Stimulated activated CD4-positive, alpha-beta T cell treated with anti-CD3 and anti-CD28 coated beads, Interleukin-4, amount 100 ng/mL, for 1 hour (primary cell): ENCODE measurements at places on chromosomes 6 and 20.
A peak's percentile ranks its signal among the peaks of the same experiment; 100 is the strongest.

DNA sequence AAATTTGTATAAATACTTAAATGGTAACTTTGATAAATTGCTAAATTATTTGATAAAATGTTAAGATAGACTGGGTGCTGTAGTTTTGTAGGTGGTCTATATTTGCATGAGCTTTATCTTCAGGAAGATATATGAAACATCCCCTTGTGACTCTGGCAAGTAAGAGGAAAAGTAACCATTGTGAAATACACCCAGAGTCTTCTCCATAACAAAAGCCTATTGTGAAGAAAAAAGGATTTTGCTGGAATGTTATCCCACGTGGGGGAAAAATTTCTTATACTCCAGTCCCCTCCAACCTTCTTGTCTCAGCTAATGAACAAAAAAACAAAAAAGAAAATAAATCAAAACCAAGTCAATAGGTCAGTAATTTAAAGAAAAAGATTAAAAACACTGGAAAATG lies 600.7 kb downstream of the HDGFL1 start:
- DNase-seq = no peak

DNA sequence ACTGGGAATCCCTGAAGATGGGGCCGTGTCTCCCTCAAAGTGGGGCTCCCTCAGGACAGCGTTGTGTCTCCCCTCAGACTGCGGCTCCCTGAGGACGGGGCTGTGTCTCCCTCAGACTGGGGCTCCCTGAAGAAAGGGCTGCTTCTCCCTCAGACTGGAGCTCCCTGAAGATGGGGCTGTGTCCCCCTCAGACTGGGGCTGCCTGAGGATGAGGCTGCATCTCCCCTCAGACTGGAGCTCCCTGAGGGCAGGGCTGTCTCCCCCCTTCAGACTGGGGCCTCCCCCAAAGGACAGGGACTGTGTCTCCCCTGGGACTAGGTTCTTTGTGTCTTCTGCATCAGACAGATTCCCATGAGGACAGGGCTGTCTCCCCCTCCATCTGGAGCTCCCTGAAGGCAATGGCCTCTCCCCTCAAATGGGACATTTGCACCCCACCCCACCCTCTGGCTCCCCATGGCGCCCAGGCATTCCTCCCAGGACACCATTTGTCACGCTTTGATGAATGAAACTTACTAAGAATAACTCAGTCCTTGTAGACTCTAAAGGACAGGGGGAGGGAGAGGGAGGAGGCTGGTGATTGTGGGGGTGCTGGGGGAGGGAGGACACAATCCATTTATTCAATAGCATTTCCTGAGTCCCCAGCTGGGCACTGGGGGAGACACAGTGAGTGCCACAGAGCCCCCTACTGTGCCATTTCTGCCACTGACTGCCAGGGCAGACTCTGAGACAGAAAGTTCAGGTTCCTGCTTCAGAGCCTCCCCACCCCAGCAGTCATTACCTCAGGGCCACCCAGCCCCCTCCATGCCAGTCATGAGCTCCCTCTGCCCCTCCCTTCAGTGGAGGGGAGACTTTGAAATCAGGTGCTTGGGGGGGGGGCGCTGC lies 122.4 kb downstream of the MRPL14 start:
- no peak for DNase-seq

DNA sequence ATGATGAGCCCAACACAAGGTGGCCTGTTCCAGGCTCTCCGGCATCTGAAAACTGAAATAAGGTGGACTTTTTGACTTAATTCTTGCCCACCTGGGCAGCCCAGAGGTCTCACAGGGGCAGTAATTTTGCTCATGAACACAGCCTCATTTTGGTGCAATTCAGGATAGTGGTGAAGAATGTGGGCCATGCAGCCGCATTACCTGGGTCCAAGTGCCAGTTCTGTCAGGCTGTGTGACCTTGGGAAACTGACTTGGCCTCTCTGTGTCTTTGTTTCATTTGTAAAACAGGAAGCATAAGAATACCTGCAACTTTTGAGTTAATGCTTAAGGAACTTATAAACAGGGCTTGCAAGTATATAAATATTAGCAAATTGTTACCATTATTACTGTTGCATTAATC lies 5.6 kb downstream of the PREX1 start:
- no peak for DNase-seq

DNA sequence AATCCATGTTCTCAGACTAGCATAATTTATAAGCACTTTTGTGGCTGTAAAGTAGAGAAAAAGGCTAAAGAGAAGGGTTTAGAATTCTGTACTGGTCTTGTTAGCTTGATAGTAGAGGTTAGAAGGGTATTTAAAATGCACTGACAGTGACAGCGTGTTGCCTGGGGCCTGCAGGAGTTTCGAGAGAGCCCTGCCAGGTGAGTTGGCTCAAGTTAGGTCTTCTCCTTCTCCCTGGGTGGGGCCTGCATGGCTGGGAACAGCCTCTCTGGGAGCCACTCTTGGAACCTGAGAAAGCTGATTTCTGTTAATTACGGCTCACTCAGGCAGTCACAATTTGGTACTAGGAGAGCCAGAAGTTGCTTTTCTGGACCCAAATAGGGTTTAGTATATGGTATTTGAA lies 103.7 kb downstream of the ARID1B start:
- no peak for DNase-seq

DNA sequence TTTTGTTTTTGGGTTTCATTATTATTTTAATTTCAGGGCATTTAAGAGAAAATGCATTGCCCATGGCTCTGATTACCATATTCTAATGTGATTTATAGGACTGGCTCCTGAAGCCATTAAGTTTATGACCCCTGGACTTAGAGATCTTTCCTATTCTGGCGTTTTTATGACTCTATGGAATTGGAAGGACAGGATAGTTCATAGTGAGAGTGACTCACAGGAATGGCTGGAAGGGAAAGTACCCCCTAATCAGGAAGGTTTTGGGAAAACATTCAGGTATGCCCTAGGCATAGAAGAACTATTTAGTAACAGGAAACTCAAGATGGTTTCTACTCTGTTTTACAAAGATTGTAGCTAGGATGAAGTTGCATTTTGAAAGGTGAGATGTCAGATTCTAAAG lies 108.6 kb upstream of the SLC2A12 start:
- DNase-seq = no peak

DNA sequence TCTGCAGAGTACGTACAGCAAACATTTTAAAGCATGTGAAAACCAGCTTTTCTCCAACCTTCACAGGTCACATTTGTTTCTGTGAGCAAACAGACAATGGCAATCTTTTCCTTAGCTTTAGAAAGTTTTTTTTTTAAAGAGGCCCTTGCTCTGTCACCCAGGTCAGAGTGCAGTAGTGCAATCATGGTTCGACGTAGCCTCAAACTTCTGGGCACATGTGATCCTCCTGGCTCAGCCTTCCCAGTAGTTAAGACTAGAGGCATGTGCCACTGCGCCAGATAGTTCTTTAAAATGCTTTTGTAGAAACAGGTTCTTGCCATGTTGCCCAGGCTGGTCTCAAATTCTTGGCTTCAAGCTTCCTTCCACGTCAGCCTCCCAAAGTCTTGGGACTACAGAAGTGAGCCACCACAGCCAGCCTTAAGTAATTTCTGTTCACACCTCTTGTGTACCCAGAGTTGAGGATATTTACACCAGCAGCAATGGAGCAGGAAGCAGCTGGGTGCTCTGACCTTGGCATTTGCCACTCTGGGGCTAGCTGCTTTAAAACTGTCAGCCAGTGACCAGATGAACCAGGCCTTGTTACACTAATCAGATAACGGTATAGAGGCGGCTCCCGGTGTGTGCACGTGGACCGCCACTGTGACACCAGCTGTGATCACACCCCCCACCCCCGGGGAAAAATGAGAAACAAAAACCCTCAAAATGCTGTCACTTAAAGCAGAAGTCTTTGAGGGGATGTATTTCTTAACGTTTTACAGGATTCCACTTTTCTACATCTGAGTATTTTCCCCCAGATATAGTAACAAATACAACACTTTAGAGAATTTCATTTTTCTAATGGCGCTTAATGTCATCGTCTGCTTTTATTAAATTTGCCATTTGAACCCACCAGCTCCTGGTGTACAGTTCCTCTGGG lies 71.3 kb downstream of the AKAP12 start:
- DNase-seq = no peak

DNA sequence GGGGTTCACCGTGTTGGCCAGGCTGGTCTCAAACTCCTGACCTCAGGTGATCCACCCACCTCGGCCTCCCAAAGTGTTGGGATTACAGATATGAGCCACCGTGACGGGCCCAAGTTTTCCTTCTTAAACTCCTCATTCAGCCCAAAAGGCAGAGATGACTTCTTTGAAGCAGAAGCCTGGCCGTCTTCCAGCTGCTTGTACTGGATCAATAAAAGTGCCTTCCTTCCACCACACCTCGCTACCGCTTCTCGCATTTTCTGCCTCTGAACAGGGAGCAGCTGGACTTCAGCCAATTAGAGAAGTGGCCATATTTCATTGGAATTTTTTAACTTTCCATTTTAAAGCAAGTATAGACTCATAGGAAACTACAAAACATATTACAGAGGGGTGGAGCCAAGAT lies 241.1 kb downstream of the PREX1 start:
- no peak for DNase-seq

DNA sequence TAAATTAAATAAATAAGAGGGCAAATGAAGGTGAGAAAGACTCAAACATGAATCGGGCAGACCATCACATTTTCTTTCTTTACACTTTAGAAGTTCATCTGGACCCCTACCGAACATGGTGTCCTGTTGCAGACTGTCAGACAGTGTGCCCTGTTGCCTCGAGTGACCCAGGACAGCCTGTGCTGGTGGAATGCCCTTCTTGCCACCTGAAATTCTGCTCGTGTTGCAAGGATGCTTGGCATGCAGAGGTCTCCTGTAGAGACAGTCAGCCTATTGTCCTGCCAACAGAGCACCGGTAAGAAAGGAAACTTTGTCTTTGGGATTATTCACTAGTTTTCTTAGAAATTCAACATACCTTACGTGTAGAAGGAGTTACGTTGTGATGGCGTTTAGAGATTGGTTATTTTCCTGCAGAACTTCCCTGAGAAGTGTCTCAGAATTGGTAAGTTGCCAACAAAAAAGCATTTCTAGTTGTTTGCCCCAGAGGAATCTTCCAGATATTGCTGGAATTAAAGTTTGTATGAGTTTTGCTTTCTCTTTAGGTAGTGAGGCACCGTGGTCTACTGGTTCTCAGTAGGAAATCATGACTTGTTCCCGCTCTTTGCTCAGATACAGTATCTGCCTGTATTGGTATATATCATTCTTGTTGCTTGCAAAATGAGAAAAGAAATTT lies 70.1 kb downstream of the RNF144B start:
- no peak for DNase-seq

- DNase-seq = no peak
Observed at GRCh38 chr6:12312736-12313135, 22.6 kb downstream of the EDN1 start.

- peak; percentile 8 for DNase-seq
Observed at GRCh38 chr6:80133020-80133419, 26.5 kb downstream of the BCKDHB start.

GRCh38 chr6:139186242-139186641 lies 51.4 kb downstream of the HECA start:
- no peak for DNase-seq
